GDM1 (cell line): ENCODE measurements at places on chromosomes 16 and 17.
A peak's percentile ranks its signal among the peaks of the same experiment; 100 is the strongest.

DNA sequence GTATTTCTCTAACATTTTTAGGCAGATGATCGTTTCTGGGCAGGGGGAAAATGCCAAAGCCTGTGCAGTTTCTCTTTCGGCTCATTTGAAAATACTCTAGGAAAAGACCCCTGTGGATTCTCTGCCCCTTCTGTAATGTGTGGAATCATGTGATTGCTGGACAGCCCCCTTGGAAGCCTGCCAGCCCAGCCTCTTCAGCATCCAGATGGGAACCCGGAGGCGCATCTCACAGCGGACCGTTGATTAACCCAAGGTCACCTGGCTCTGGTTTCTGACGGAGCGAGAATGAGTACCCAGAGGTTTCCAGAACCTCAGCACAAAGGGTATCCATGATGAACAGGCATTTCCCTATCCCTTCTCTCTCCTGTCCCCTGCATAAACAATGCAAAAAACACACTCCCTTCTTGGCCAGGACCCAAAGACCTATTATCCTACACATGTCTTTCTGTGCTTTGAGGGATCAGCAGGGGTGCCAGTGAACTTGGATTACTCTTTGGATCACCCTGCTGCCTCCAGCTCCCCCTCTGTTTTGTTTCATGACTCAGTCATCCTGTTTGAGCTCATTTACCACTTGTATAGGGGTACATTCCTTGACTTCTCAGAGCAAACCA lies 957.1 kb upstream of the RBFOX1 start:
- no peak for DNase-seq

- DNase-seq = no peak
These were observed 22.5 kb downstream of the ATPAF2 start for GRCh38 chr17:18016426-18016825.

GRCh38 chr17:47949197-47949759 lies 7.9 kb downstream of the PNPO start:
- DNase-seq = peak; percentile 43

- DNase-seq = no peak
These were observed 5.0 kb downstream of the SCARF1 start for GRCh38 chr17:1640329-1641064.

DNA sequence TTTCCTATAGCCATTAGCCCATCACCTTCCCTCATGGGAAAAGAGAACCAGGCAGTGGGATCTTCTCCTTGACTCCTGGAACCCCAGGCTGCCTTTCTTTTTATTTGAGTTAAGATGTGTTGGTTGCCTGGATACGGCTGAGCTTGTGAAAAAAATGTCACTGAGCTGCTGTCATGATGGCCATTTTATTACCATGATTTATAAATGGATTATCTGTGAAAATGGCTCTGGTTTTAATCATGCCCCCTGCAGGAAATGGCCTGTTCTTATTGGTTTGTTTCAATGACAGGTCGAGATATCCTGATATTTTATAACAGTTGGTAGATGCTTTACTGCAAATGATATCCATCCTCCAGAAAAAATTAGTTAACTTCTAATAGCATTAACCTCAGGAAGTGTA lies 640.4 kb downstream of the CDH11 start:
- no peak for DNase-seq

DNA sequence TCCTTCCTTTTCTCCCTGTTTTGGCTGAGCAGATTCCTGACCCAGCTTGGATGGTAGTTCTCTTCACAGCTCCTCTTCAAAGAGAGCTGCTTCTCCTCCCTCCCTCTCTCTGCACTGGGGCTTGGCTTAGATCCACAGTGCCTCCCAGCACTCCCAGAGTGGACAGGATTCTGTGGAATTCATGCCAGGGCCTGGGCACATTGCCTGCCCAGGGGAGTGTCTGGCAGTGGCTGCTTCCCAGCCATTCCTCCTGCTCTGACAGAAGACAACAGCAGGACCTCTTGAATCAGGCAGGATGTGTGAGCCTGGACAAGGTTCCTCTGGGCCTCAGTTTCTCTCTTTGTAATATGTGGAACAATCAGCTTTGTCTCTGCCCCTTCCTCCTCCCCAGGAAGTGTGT lies 4.5 kb upstream of the MMP28 start:
- no peak for DNase-seq

GRCh38 chr16:4016005-4016352 lies 100.3 kb downstream of the ADCY9 start:
- no peak for DNase-seq

GRCh38 chr16:2032285-2033056 lies 5.8 kb downstream of the NHERF2 start:
- no peak for DNase-seq

DNA sequence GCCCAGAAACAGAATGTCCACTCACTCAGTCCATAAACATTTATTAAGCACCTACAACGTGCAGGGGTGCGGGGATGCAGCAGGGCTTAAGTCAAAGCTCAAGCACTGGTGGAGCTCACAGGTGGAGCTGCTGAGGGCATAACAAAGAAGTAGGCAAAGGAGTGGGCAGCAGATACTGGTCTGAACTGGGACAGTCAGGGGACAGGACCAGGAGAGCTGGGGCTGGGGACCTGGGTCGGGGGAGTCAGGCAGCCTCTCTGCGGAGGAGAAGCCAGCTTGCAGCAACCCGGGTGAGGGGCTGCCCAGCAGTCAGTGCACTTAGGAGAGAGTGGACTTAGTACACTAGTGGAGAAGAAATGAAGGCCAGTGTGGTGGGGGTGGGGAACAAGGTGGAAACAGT lies 10.0 kb upstream of the TNFRSF13B start:
- DNase-seq = no peak

GRCh38 chr17:44827863-44828262 lies 2.2 kb downstream of the GJC1 start:
- no peak for DNase-seq

- DNase-seq = no peak
These were observed 33.1 kb downstream of the TRPV2 start for GRCh38 chr17:16448490-16448889.

DNA sequence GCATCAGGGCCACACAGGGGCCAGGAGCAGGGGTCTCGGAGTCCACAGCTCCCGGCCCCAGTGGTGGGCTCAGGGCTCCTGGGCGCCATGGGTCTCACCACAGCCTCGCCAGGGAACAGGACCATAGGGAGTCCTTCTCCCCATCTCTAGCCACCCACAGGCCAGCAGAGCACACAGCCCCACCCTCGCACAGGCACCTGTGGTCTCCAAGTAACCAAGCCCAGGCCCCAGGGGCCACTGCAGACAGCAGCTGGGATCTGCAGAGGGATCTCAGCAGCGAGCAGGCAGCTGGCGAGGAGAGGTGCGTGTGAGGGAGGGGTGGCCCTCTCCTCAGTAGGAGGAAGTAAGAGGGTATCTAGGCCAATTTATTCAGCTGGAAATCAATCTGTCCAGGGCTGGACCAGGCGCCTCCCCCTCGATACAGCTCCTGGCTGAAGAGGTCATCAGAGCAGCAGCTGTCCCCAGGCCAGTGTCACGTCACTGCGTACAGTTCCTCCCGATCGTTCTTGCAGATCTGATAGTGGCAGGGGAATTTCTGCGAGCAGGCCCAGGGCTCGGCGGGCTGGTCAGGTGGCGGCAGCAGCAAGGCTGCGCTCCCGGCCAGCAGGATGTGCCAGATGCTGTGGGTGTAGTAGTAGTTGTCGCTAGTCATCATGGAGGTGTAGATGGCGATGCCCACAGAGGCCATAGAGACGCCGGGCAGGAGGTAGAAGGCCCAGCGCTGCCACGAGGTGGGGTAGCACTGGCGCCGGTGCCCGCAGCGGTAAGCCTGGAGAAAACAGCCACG lies 1.4 kb upstream of the MRPL28 start:
- no peak for DNase-seq

DNA sequence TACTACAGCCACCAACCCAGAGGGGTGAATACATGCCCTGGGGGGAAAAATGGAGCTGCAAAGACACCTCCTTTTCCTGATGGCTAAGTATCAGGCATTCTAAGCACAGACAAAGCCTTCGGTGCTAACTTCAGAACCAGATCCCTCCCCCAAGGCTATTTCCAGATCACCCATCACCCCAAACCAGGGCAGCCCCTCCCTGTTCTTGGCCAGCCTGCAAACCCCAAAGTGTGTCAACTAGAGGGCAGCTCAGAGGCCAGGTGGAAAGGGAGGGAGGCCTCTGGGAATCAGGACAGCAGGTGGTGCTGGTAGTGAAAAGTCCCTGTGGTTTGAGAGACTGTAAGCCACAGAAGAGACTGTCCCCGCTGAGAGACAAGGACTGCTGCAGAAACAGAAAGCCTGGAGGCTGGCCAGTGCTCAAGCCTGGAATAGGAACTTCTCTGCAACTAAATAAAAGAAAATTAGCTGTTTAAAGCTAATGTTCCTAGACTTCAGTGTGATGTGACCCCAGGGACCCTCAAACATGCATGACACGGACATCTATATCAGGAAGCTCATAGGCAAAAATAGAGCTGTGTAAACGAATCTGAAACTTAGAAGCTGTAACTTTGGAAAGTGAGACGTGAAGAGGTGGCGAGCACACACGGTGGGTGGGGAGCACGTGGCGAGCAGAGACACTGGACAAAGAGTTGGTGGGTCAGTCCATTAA lies 9.1 kb downstream of the TUBG1 start:
- DNase-seq = no peak

- DNase-seq = no peak
These were observed 5.7 kb downstream of the FN3K start for GRCh38 chr17:82740906-82741759.
